Activated CD4-positive, alpha-beta T cell treated with anti-CD3 and anti-CD28 coated beads for 1 hour (primary cell): ENCODE measurements at places on chromosomes 11 and 22.

- DNase-seq = no peak
Measured at GRCh38 chr11:45021001-45021400, 70.3 kb upstream of the TP53I11 start.

GRCh38 chr11:10328314-10329098 lies 23.6 kb downstream of the ADM start:
- no peak for DNase-seq

DNA sequence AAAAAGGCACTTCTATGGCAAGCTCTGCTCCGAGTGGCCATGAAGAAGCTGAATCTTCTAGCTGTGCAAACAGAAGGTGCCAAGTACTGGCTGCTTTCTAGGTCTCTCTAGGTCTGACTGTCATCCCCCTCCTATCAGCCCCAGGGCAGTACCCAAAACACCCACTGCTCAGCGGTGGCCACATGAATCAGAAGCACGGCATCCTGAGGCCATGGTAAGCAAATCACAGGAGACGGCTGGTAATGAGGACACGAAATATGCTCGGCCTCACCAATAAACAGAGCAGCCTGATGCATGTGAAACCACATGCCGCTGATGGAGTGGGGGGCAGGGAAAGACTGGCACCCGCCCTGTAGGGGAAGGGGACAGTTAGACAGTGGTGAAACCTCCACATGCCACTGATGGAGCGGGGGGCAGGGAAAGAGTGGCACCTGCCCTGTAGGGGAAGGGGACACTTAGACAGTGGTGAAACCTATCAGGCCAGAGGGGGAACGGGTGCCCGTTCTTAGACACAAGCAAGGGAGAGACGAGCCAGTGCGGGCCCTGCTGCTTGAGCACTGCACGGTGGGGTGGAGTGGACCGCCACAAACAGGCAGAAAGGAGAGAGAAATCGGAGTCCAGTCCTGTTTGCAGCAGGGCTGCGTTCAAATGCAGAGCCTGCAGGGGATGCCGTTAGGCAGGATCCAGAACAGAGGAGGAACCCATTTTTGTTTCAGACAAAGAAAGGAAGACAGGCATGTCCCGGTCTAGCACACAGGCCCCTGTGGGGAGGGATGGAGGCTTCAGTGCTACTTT lies 29.9 kb upstream of the MOB2 start:
- DNase-seq = no peak

GRCh38 chr11:73660497-73661034 lies 14.2 kb downstream of the PLEKHB1 start:
- no peak for DNase-seq

- no peak for DNase-seq
Measured at GRCh38 chr22:36787204-36787988, 11.5 kb upstream of the IFT27 start.

DNA sequence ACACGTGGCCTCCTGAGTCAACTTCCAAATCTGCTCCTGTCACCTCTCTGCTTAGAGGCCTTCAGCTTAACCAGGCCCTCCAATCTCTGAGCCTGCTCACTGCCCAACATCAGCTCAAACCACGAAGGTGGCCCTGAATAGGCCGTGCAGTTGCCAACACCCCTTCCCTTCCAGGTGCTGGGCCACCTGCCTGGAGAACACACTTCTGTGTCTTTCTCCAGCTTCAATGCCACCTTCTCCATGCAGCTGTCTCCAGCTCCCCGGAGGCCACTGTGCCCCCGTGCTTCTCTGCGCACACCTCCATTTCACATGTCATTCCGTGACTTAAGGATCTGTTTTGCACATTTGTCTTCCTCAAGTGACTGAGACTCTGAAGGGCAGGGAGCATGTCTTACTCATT lies 5.3 kb downstream of the RELA start:
- DNase-seq = no peak

- DNase-seq = no peak
Measured at GRCh38 chr22:44351685-44352377, 39.1 kb upstream of the SHISAL1 start.
